ENCODE measurements at places on chromosomes 6 and 20. TPM values are rescaled to one million over a fixed set of nuclear protein-coding genes. Genes with fewer than 3 reads are reported as not detected.

DNA sequence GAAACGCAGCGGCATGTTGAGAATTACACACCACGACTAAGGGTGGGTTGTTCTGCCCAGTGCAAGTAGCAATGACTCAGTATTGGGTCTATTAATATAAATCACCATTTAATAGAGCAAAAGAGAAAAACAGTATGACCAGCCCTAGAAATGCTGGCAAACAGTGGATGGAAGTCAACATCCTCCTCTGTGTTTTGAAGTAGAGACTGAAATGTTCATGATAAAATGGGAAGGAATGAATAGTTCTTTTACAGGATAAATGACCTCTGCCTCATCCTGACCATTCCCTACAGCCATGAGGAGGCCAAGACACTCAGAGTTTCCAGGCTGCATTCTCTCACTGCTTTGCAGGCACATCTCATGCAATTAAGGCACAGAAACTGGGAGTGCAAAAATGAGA lies 111.8 kb downstream of the PSMB1 start:
- no peaks in the 10 kb centered on the region for H3K4me1 ChIP-seq
- H3K36me3 ChIP-seq = no peaks in the 10 kb centered on the region
- H3K27ac ChIP-seq = no peak overlapping the region
- H3K27me3 ChIP-seq = peaks cover 3% of the 10 kb centered on the region
- DNase-seq = no peak
- H3K4me3 ChIP-seq = no peak overlapping the region

DNA sequence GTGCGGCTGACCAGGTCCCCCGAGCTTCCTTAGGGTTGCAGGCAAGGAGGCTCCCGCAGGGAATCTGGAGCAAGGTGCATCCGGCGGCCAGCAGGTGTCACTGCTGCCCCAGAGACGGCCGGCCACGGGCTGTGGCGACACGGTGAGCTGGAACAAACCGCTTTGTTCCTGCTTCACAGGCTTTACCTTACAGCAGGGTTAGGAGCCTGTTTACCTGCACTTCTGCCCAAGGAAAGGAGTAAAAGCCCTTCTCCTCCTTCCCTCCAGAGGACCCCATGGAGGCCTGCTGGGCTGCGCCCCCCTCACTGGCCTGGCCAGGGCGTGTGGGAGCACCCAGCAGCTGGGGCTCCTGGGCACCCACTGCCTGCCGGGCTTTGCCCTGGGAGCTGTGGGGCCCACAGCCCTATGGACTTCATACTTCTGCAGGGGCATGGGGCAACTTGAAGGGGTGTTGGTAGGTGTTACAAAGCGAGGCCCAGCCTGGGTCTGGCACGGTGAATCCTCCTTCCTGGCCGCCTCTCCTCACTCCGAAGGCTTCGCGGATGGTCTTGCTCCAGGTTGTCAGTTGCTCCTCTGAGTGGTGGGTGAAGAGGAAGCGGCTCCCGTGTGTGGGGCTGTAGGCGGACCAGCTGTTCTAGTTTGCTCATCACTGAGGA lies 88.4 kb downstream of the CDC5L start:
- peaks cover 8% of the 10 kb centered on the region for H3K4me1 ChIP-seq
- no peak overlapping the region for H3K27ac ChIP-seq
- H3K27me3 ChIP-seq = no peaks in the 10 kb centered on the region
- no peak overlapping the region for H3K4me3 ChIP-seq
- peak; percentile 54 for DNase-seq
- no peaks in the 10 kb centered on the region for H3K36me3 ChIP-seq

Gene PRR18
- total RNA-seq = 0.09 TPM

- no peaks in the 10 kb centered on the region for H3K27me3 ChIP-seq
- no peak overlapping the region for H3K4me3 ChIP-seq
- H3K27ac ChIP-seq = no peak overlapping the region
- H3K4me1 ChIP-seq = no peaks in the 10 kb centered on the region
- DNase-seq = no peak
Observed at GRCh38 chr6:157388924-157389323, 7.9 kb downstream of the ZDHHC14 start.

Gene LGSN
- total RNA-seq = not detected

- H3K4me1 ChIP-seq = peaks cover 36% of the 10 kb centered on the region
- no peak overlapping the region for H3K4me3 ChIP-seq
- H3K27ac ChIP-seq = no peak overlapping the region
- H3K36me3 ChIP-seq = no peaks in the 10 kb centered on the region
- DNase-seq = no peak
- H3K27me3 ChIP-seq = no peaks in the 10 kb centered on the region
Observed at GRCh38 chr20:64080813-64081623, 1.1 kb downstream of the OPRL1 start.

Gene POPDC3
- total RNA-seq = not detected

Gene TMEM170B
- total RNA-seq = 2.7 TPM

DNA sequence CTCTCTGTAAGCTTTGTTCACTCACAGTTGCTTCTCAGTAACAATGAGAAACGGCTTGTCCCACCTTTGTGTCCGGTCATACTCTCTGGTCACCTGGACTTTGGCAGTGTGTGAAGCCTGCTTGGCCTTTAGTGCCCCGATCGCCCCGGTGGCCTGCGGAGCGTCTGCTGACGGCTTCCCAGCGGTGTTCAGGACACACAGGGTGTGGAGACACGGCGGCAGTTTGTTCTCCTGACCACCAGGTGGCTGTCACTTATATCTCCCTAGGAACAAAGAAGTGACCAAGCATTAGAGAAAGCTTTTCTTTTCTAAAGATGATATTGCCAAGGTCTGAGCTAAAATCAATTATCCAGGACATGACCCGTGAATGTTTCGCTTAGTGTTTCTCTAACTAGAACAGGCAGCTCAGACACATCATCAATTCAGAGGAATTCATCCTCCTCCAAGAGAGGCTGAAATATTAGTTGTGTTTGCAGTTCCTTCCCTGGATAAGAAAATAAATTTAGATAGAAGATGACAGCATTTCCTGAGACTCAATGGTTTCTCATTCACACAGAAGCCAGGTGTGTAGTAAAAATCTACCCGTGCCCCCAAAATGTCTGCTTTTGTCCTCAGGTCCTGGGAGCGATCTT lies 167.4 kb upstream of the THBS2 start:
- H3K4me1 ChIP-seq = no peaks in the 10 kb centered on the region
- no peaks in the 10 kb centered on the region for H3K27me3 ChIP-seq
- no peak overlapping the region for H3K4me3 ChIP-seq
- no peaks in the 10 kb centered on the region for H3K36me3 ChIP-seq

Gene PPT2
- total RNA-seq = 18.8 TPM

Gene PBOV1
- total RNA-seq = not detected

Gene HLA-DMB
- 5.3 TPM for total RNA-seq

All from CD8-positive, alpha-beta memory T cell (primary cell).